Tibial nerve (tissue), 4 donors: ENCODE measurements at places on chromosomes 16 and 17. TPM values are rescaled to one million over a fixed set of nuclear protein-coding genes. Genes with fewer than 3 reads are reported as not detected.

CD300LG gene
- total RNA-seq, result 7.3 TPM

KRTAP3-2 gene
- not detected for total RNA-seq

SMIM22 gene
- not detected for total RNA-seq

DNA sequence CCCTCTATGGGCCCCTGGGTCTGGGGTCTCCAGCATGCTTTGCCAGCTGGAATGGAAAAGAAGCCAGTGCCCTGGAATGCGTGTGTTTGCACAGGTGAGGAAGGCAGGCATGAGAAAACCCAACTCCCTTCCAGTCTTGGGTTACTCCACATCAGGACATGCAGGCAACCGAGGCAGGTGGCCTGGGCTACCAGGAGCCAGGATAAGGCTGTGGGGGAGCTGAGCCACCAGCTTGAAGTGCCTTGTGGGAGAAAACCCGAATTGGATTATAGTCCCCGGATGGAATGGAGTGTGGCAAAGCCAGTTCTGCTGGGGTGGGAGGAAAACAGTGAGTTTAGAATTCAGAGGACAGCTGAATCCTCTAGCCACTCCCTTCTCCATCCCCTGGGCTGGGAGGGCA lies 7.2 kb downstream of the SRCIN1 start:
- DNase-seq, result no peak

DNA sequence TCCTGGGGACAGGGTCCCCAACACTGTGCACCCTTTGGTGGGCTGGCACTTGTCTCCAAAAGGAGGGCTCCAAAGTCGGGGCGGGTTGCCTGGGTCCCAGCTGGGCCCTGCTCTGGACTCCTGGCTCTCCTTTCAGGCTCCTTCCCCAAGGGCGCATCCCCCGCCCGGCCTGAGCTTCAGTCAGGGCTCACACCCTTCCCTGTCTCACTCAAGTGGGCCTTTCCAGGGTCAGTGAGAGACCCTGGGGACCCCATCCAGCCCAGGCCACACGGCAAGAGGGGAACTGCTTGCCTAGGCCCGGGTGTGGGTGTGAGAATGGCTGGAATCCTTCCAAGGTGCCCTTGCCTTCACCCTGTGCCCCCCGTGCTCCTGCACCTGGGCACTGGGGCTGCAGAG lies 41.8 kb upstream of the SLC38A10 start:
- DNase-seq, result no peak

DNA sequence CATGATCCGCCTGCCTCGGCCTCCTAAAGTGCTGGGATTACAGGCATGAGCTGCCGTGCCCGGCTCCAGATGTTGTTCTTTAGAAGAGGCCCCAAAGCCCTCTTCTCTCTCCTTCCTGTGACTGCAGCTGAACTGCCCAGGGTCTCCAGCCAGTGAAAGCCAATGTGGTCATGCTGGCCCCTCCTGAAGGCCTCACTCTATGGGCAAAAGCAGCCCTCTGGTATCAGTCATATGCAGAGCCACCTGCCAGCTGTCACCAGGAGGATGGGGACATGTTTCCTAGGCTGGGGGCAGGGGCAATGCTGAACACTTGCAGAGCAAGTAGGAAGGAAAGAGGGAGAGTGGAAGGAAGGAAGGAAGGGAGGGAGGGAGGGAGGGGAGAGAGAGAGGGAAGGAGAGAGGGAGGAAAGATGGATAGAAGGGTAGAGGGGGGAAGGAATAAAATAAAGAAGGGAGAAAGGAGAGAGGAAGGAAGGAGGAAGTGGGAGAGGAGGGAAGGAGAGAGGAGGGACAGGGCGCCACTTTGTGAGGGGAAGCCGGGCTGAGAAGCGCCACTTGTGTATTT lies 36.0 kb downstream of the SOCS3 start:
- no peak for DNase-seq

- no peak for DNase-seq
These were observed 338.7 kb downstream of the GRIN2A start for GRCh38 chr16:9843424-9844018.
